ENCODE measurements at places on chromosomes 3 and 15.

- peak; percentile 33 for DNase-seq
These were observed 35.2 kb downstream of the FEM1B start for GRCh38 chr15:68312701-68313204.

- no peak for DNase-seq
These were observed 90.9 kb upstream of the ASB14 start for GRCh38 chr3:57383406-57383805.

DNA sequence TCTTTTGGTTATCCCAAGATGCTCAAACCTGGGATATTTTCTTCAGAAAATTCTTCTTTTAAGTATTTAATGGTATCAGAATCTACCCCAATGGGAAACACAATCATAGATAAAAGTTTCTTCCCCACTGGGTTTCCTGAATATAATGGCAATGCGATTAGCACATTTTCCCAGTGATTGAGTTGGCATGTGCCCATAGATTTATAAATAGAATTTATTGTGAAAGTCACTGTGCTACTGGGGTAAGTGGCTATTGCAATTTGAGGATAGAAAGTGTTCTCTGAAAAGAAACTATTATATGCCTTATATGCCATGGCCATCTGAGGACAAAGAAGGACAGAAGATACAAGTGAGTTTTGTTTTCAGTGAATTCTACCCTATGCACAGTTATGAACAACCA is 99.0 kb upstream of the RBMS3 start:
- no peak for DNase-seq

- DNase-seq = no peak
These were observed 45.0 kb upstream of the FAH start for GRCh38 chr15:80107774-80108173.

Measured in RWPE1 (cell line).